ENCODE measurements at places on chromosomes 5 and 9.

DNA sequence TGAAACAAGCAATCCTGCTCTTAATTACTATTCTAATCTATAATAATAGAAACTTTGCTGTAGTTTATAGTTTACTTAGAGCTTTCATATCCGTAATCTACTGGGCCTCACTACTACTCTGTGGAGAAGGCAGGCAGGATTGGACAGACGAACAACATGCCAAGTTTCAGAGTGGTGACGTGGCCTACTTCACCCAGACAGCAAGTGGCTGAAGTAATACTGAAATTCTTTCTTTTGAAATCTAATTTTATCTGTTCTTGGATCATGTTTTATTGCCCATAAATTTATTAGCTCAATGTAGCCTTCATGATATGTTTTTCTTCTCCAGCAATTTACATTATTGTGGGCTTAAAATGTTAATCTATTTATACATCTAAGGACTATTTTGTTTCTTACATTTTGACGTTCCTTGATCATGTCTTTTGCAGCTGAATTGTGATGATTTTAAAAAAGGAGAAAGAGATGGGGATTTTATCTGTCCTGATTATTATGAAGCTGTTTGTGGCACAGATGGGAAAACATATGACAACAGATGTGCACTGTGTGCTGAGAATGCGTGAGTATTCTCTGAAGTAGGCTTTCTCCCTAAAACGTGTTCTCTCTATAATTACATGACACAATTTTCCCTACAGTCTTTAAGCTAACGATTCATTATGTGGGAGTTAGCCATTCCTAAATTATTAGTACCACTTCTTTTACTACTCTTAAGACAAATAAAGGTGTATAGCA is 22.4 kb downstream of the SPINK5 start:
- no peak for DNase-seq

- no peak for DNase-seq
These were observed 103.9 kb downstream of the ST8SIA4 start for GRCh38 chr5:100799166-100799565.

GRCh38 chr9:80954521-80954920 is 734.8 kb downstream of the TLE1 start:
- no peak for DNase-seq

DNA sequence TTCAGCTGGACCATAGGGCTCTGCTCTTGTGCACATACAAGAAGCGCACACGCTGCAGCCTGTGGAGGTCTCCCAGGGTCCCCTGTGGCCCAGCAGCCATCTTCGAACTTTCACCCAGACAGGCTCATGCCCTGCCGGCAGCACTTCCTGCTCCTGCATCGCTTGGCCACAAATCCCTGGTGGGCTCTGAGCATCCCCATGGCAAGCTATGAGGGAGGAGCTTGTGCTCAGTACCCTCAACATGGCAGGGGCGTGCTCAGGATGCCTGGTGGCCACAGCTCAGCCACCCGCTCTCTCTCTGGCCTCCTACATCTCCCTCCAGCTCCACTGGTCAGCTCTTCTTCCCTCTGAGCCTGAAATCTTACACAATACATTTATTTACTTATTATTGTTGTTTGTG is 63.7 kb downstream of the IRX2 start:
- DNase-seq, result no peak

- DNase-seq, result no peak
These were observed 528.8 kb upstream of the GRAMD2B start for GRCh38 chr5:125894383-125894782.

GRCh38 chr5:148751025-148751424 is 75.4 kb upstream of the ADRB2 start:
- no peak for DNase-seq

GRCh38 chr5:92544036-92544435 is 1037.0 kb downstream of the NR2F1-AS1 start:
- no peak for DNase-seq

Data from activated T-cell treated with anti-CD3 and anti-CD28 coated beads for 24 hours (primary cell).